Activated T-helper 9 cell treated with anti-CD3 and anti-CD28 coated beads, Interleukin-2, amount 50 U/mL, for 16 hours (primary cell): ENCODE measurements at places on chromosomes 3 and 15.

DNA sequence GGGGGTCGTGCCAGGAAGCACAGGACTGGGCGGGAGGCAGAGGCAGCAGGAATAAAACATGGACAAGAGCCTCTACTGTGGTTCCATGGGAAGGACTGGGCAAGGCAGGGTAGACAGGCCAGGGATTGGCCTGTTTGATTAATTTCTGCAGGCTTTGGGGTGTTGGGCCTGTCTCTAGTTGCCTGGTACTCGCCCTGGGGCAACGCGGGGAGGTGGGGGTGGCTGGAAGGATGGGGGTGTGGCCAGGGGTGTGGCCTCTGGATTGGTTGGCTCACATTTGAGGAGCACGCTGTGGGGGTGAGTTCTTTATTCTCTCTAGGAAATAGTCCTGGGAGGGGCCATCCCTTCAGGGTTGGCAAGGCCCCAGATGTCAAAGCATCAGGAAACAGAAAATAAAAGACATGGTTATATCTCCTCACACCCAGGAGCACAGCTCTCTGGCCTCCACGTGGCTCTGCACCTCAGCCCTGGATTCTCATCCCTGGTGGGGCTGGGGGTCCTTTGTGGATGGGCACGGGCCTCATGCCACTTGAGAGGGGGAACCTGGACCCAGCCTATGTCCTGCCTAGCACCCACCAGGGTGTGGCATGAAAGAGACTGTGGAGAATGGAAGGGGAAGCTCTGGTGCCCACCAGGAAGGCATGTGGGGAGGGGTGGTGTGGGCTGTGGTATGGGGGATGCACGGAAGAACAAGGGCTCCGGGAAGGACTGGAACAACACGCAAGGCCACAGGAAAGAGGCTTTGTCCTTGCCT is 223.0 kb upstream of the LYSMD4 start:
- no peak for DNase-seq

GRCh38 chr15:38049891-38050290 is 115.5 kb downstream of the TMCO5A start:
- no peak for DNase-seq

DNA sequence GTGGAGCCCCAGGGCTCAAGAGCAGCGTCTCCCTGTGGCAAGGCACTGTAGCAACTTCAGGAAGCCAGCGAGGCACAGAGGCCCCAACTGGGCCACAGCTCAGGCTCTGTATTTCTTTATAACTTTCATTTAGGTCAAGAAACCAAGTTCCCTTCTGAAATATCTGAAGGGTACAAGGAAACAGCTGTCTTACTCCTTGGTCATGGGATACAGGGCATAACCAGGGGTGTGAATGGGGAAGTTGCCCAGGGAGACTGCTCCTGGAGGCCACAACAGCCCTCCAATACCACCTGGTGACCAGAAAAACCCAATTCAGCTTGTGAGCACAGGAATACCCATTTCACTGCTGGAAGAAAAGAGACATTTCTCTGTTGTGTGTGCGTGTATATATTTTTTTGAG is 13.3 kb upstream of the SPTBN5 start:
- DNase-seq: no peak

- DNase-seq: no peak
Measured at GRCh38 chr3:68483041-68483440, 449.3 kb downstream of the TAFA4 start.

DNA sequence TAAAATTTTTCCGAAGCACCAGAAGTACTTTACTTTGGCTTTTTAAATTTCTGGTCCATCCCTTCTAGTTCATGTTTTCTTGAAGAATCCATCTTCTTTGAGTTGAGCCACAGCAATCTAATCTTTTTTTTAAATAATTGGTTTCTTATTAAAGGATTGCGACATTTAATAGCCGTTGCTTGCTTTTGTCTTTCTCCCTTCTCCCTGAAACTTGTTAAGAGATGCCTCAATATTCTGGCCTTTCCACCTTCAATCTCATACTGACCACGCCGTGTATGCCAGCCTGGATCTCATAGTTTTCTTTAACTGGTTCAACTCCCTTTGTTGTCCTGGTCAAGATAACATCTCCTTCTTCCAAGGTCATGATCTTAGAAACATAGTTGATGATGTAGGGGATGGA is 18.4 kb upstream of the RPLP1 start:
- no peak for DNase-seq

- DNase-seq: no peak
Measured at GRCh38 chr3:42796332-42796885, 7.9 kb downstream of the HIGD1A start.
